ENCODE measurements at places on chromosomes 4 and X.

DNA sequence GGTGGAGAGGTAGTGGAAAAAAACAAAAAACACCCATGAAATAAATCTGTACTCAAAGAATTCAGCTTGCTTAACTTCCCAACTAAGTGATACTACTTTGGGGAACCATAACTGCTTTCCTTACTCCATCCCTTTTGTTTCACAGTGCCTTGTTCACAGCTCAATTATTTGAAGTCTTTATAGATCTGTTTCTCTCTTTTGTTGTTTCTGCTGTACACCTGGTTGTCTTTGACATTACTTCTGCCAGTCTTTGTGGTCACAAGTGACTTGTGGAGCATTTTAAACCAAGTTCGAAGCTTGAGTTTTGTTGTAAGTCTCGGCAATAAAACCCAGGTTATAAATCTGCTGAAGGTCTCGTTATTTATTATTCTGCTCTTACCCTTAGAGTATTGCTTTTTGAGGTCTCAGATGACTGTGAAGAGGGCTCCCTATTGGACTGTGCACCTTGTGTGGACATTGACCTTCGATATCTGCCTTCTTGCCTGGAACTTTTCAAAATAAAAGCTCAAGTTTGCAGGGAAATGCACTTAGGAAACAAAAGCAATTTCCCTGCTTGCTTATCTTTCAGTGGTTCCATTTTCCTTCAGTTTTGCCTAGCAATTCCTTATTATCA lies 59.8 kb downstream of the ANK2 start:
- no peak for DNase-seq

DNA sequence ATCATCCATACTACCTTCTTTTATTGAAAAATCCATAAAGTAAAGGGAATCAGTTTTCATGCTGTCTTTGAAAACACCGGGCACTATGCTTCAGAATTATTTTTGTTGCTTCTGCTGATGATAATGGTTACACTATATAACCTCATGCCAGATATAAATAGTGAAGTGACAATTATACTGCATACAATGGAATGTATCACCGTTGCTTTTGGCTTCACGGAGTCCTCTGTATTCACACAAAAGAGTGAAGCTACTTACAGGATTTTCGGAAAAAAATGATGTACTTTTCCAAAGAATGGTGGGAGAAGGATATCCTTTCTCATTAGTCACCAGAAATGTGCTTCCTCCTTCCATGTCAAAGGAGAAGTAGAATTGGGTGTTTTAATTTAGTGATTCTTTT lies 159.1 kb upstream of the PITX2 start:
- no peak for DNase-seq

- no peak for DNase-seq
These were observed 41.9 kb downstream of the WDR1 start for GRCh38 chr4:10074767-10075105.

DNA sequence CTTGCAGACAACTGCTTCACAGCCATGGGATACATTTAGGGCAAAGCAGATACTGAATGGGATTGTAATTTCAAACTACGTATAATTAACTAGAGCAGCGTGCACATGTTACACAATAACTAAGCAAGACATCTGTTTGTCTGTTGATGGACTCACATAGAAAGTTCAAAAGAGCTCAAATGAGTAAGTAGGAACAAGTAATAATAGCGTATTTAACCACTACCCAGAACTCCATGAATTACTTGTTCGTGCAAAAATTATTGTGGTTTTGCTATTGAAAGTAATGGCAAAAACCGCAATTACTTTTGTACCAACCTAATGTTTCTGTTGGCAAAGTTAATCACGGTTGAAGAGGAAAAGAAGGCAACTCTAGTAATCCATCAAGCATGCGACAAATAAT lies 825.4 kb downstream of the PCDH18 start:
- no peak for DNase-seq

GRCh38 chr4:123671636-123672404 lies 275.2 kb downstream of the SPRY1 start:
- DNase-seq: no peak

DNA sequence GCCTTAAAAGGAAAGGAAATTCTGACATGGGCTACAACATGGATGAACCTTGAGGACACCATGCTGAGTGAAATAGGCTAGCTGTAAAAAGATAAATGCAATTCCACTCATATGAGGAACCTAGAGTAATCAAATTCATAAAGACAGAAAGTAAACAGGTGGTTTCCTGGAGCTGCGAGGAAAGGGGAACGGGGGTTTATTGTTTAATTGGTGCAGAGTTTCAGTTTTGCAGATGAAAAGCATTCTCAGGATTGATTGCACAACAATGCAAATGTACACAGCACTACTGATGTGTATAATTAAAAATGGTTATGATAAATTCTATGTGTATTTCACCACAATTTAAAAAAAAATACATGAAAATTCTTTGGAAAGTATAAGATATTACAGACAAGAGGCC lies 24.0 kb downstream of the PLRG1 start:
- no peak for DNase-seq

DNA sequence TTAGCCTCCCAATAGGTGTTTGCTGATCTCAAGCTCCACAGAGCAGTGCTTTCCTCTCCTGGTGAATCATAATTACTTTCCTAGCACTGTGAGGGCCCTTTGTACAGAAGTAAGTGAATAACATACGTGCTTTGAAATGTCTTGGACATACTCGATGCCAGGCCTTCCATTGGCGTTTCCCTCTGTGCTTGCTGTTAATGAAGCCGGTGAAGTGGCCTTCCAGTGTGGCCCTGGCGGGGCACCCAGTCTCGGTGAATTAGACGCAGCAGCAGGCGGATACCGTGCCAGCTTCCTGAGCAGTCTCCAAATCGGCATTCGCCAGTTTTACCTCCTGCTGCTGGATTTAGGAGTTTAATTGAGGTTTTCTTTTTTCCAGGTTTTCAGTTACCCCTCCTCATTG lies 132.3 kb downstream of the HMX1 start:
- no peak for DNase-seq
